Heart right ventricle (tissue), 16 donors: ENCODE measurements at places on chromosomes 3 and 15. TPM values are rescaled to one million over a fixed set of nuclear protein-coding genes. Genes with fewer than 3 reads are reported as not detected.

TIMP4 gene
- 41.4 TPM for polyA plus RNA-seq

LSAMP gene
- 1.8 TPM for polyA plus RNA-seq

LAMB2 gene
- polyA plus RNA-seq, result 1,204 TPM

SUSD5 gene
- 1.0 TPM for polyA plus RNA-seq

UROC1 gene
- polyA plus RNA-seq, result 0.01 TPM

RLBP1 gene
- polyA plus RNA-seq, result not detected

LZTFL1 gene
- polyA plus RNA-seq, result 6.6 TPM

UPK1B gene
- not detected for polyA plus RNA-seq

SLC24A5 gene
- not detected for polyA plus RNA-seq

SLC22A14 gene
- 0.06 TPM for polyA plus RNA-seq

TM4SF18 gene
- polyA plus RNA-seq, result 6.0 TPM

CHRD gene
- 7.5 TPM for polyA plus RNA-seq

AMIGO3 gene
- polyA plus RNA-seq, result 1.8 TPM

MME gene
- polyA plus RNA-seq, result 5.8 TPM

ATP8B4 gene
- polyA plus RNA-seq, result 0.39 TPM

OR5K2 gene
- not detected for polyA plus RNA-seq

GOLGA8N gene
- polyA plus RNA-seq, result 1.9 TPM

CNTN3 gene
- polyA plus RNA-seq, result 5.9 TPM

BBX gene
- polyA plus RNA-seq, result 10.3 TPM

MESP2 gene
- 0.04 TPM for polyA plus RNA-seq

FEZF2 gene
- not detected for polyA plus RNA-seq

TUSC7 gene
- polyA plus RNA-seq, result not detected

BOC gene
- polyA plus RNA-seq, result 2.1 TPM

GRAMD1C gene
- polyA plus RNA-seq, result 1.5 TPM

PRSS50 gene
- polyA plus RNA-seq, result 0.43 TPM

SCAMP5 gene
- 0.73 TPM for polyA plus RNA-seq

DNAH12 gene
- polyA plus RNA-seq, result 0.44 TPM

ZPLD1 gene
- polyA plus RNA-seq, result 0.04 TPM

COL6A5 gene
- polyA plus RNA-seq, result not detected

FBN1 gene
- 7.0 TPM for polyA plus RNA-seq

TTLL13 gene
- polyA plus RNA-seq, result 0.09 TPM

STX19 gene
- polyA plus RNA-seq, result 0.09 TPM

AADAC gene
- polyA plus RNA-seq, result 0.01 TPM

CD200 gene
- 1.3 TPM for polyA plus RNA-seq

C3orf70 gene
- 0.75 TPM for polyA plus RNA-seq

KPNA4 gene
- 21.6 TPM for polyA plus RNA-seq

TMEM212 gene
- not detected for polyA plus RNA-seq

IQCF5 gene
- not detected for polyA plus RNA-seq

SRGAP3 gene
- polyA plus RNA-seq, result 0.67 TPM

NUP210 gene
- 3.4 TPM for polyA plus RNA-seq

MKRN3 gene
- polyA plus RNA-seq, result 0.04 TPM

FAM81A gene
- 1.3 TPM for polyA plus RNA-seq

KNG1 gene
- 0.07 TPM for polyA plus RNA-seq

LTK gene
- 0.28 TPM for polyA plus RNA-seq

SLC22A13 gene
- 0.44 TPM for polyA plus RNA-seq

KCNMB2 gene
- 2.8 TPM for polyA plus RNA-seq
